ENCODE measurements at places on chromosomes 11 and 22.

DNA sequence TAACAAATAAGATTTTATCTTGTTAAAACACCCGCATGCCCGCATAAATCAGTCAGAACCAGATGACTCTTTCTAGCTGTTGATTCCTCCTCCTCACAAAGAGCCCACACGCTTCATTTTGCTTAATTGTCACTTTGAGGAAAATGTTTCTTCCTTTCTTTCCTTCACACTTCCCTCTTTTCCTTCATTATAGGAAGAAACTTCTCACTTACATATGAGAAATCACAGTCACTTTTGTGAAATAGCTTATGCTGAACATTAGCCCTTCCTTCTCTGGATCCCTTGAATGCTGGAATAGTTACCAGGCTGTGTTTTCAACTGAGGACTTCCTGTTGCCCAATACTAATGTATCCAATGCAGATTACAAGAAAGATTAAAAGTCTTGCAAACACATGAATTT is 5.8 kb downstream of the MS4A6E start:
- no peak for DNase-seq

DNA sequence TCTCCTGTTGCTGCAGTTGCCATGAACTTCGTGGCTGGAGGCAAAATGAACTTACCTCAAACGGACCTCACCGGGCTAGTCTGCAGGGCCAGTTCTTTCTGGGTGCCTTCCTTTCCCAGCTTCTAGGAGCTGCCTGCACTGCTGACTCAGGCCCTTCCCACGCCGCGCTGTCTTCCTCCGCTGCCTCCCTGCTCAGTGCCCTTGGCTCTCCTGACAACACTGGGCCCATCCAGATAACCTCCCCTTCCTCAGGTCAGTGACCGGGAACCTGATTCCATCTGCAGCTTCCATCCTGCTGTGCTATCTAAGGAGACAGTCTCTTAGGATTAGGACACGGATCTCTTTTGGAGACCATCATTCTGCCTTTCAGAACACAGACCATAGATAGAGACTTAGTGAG is 19.3 kb downstream of the MOB2 start:
- DNase-seq, result no peak

- DNase-seq, result no peak
Measured at GRCh38 chr11:117713538-117713991, 83.5 kb downstream of the DSCAML1 start.

DNA sequence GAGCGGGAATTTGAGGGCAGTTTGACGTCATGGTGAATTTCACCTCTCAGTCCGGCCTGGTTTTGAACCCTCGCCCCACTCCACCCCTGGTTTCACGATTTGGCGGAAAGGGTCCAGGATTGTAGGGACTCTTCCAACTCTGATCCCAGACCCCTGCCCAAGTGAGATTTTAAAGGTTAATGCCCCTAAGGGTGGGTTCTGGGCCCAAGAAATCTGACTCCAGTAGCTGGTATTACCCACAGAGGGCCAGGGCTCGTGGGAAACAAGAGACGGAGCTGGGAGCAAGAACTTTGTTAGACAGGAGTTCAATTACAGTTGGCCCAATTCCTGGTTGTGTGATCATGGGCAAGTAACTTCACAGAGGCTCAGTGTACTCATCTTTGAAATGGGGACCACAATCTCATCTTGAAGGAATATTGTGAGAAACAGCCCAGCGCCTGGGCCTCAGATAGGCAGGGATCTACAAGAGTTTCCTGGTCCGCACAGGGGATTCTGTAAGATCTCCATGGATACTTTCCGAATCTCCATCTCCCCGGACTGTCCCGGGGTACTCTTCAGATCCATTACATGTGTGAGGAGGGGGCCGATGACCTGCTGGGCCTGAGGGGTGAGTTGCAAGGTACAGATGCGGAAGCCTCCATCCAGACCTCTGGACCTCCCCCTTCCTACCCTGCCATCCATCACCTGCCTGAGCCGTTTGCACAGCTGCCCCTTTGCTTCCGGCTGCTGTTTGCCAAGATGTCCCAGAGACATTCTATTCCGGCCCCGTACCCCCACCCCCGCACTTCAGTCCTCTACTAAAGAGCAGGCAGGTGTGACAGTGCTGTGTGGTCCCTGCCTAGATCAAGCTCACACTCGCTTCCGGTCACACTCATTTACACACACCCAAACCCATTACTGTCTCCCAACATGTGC is 687 bp upstream of the CALCA start:
- no peak for DNase-seq

DNA sequence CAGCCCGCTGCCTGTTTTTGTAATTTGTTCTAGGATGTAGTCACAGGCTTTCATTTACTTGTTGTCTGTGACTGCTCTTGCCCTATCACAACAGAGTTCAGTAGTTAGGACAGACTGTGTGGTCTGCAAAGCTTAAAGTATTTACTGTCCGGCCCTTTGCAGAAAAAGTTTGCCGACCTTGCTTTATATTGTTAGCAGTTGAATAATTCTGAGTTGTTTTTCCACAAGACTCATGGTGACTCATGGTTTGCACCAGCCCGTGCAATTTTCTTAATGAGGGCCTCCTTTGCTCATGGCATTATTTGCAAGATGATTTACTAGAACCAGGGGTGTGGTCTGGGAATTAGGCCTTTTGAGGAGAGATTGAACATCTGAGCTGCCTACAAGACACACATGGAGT is 110.6 kb downstream of the SCN3B start:
- peak; percentile 46 for DNase-seq

DNA sequence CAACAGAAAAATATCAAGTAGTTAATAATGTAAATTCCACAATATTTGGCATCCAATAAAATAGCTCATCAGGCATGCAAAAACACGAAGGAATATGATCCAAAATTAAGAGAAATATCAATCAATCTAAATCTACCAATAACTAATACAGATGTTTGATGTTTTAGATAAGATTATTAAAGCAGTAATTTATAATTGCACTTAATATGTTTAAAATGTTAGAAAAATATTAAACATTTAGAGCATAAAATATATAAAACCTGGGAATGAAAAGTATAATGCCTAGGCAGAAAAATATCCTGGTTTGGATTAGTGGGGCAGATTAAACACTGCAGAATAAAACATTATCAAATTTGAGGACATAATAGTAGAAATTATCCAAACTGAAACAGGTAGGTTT is 879.9 kb downstream of the FAM181B start:
- no peak for DNase-seq

DNA sequence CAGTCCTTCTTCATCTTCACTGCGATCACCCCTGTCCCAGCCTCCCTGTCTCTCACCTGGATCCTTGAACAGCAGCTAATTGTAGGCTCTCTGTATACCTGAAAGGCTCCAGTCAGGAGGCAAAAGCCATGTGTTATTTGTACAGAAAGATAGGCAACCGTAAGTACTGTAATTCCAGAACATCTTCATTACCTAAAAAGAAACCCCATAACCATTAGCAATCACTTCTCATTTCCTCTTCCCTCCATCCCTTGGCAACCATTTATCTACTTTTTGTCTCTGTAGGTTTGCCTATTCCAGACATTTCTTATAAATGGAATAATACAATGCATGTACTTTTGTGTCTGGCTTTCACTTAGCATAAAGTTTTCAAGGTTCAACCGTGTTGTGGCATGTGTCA is 17.8 kb downstream of the NAGA start:
- DNase-seq, result no peak

- DNase-seq, result no peak
Measured at GRCh38 chr22:30826670-30827355, 132.1 kb downstream of the OSBP2 start.

DNA sequence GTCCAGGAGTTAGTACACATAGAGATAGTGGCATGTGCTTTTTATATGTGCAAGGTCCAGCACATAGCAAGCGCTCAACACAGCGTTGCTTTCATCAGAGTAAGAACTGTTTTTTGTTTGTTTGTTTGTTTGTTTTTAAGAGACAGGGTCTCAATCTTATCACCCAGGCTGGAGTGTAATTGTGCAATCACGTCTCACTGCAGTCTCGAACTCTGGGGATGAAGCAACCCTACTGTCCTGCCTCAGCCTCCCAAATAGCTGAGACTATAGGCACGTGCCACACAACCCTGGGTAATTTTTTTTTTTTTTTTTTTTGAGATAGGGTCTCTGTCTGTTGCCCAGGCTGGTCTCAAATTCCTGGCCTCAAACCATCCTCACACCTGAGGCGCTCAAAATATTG is 10.8 kb downstream of the TCN2 start:
- no peak for DNase-seq

DNA sequence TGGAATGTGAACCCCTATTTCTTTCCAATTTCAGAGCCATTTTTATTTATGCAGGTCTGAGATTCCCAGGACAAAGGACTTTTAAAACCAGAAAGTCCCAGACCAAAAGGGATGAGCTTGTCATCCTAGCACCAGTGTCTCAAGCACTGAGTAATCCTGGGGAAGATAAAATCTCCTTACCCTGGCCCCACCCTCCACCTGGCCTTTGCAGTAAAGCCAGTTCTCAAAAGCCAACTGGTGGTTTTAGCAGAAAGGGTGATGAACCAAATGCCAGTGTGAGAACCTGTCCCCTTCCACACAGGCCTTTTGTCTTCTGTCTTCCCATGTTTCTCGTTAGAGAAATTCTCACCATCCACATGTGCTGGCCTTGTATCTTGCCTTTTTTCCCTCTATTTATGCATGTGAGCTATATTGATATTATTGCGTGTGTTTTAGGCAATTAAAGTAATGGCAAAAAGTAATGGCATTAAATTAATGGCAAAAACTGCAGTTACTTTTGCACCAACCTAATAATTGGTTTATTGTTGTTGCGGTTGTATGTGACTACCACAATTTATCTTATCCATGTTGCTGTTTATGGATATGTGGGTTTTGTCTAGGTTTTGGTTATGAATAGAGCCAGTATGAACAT is 191.3 kb downstream of the MYO18B start:
- DNase-seq, result no peak

DNA sequence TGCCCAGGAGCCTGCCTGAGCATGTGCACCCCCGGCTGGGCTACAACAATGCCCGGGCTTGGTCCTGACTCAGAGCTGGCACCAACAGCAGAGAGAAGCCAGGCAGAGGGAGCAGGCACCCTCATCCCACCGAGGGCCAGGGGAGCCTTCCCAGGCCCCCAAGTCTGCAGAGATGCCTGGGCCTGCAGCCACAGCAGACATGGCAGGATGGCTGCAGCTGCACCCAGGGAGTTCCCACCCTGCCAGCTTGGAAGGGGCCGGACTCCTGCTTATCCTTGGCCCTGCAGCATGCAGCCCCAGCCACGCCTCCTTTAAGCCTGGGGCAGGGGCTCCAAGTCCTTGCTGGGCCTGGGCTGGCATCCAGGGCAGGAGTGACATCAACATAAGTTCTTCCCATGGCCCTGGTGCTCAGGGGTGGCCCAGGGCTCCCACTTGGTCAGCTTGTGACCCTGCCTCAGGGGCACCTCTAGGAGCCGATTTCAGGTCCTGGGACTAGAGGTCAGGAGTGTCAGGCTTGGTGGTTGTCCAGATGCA is 26.7 kb downstream of the OR10D3 start:
- DNase-seq, result no peak

DNA sequence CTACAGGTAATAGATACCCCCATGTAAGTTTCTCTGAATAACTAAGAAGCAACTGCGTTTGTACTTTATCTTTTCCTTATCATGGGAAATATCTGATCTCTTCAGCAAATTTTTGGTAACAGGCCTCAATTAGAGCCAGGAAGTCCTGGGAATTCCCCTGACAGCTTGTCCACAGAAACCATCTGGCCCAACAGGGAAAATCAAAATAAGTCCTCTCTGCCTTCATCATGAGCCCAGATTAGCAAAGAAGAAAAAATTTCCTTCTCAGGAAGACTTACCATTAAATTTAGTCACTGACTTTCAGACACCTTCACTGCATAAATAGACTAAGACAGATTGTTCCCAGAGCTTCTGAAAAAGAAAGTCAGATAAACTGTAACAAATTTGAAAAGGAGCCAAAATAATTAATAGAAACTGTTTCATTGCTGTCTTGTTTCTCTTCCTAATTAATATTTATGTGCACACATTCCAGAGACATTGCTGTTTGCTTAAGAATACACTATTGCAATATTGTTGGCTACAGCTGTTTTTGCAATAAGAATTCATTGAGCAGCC is 278.1 kb upstream of the FAT3 start:
- DNase-seq, result peak; percentile 5

DNA sequence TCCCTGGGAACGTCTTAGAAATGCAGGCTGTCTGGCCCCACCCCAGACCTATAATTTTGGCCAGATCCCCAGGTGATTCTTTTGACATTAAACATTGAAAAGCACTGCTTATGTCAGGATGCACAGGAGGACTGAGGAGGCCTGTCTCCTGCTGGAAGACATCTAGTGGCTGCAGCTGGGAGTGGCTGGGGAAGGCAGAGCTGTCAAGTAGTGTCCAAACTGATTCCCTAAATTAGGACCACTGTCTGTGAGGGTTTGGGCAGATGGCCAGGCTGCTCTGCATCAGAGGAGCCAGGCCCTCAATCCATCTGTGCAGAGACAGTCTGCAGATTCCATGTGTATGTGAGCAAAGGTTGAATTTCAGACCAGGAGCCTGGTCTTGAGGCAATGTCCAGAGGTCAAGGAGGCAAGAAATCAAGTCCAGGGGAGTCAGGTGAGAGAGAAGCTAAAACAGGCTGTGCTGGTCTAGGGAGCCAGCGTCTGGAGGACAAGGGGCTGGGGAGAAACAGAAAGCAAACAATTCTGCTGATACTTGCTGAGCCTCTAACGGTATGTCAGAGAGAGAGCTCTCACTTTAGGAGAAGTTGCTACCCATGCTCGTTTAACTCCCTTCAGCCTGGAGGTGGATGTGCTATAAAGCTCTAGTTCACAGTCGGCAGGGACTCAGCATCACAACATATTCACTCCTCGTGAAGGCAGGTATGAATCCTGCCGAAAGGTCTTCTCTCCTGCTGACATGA is 15.3 kb upstream of the SYTL2 start:
- peak; percentile 65 for DNase-seq

- peak; percentile 98 for DNase-seq
Measured at GRCh38 chr11:73308961-73309919, 1.2 kb downstream of the ARHGEF17 start.

GRCh38 chr11:46533396-46534100 is 60.3 kb downstream of the AMBRA1 start:
- DNase-seq, result no peak

GRCh38 chr22:39748877-39749276 is 144.7 kb downstream of the ENTHD1 start:
- no peak for DNase-seq

DNA sequence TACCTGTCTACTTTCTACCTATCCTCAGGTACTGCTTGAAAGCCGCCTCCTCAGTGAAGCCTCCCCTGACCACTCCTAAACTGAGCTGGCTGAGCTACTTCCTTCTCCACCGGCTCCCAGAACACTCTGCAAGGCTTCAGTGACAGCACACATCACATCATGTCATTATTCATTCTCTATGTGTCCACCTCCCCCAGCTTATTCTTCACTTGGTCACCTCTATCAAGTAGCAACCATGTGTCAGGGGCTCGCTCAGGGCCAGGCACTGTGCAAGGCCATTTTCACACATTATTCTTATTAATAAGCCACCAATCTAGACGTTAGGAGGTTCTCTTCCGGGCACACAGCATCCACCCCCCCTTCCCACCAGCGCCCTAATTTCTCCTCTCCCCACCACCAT is 3.7 kb upstream of the ELFN2 start:
- DNase-seq, result no peak

- no peak for DNase-seq
Measured at GRCh38 chr11:2877474-2877873, 8.1 kb downstream of the CDKN1C start.

All from fibroblast of skin of scalp (primary cell).